Glutamatergic neuron (in vitro differentiated cells): ENCODE measurements at places on chromosomes 3 and 15.

GRCh38 chr15:63046917-63047760, 4.6 kb downstream of the TPM1 start:
- DNase-seq, result no peak

- no peak for DNase-seq
These were observed 218 bp upstream of the TRPC1 start for GRCh38 chr3:142723665-142723967.

GRCh38 chr3:63061449-63061848, 186.2 kb upstream of the CADPS start:
- DNase-seq, result no peak

DNA sequence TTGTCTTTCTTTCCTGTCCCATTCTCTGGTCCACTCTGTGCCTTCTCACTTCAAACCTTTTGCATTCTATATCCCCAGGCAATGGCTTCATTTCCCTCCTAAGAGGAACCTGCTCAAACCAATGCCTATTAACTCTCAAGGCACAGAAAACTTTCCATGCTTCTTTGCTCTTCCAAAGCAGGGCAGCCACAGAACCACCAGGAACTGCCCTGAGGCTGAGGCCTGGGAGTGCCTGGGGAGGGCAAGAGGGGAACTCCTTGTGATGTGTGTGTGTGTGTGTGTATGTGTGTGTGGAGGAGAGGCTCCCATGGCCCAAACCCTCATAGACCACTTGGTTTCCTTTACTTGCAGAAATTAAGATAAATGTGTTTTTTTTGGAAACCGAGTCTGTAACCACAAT, 14.1 kb upstream of the PGPEP1L start:
- DNase-seq, result no peak

DNA sequence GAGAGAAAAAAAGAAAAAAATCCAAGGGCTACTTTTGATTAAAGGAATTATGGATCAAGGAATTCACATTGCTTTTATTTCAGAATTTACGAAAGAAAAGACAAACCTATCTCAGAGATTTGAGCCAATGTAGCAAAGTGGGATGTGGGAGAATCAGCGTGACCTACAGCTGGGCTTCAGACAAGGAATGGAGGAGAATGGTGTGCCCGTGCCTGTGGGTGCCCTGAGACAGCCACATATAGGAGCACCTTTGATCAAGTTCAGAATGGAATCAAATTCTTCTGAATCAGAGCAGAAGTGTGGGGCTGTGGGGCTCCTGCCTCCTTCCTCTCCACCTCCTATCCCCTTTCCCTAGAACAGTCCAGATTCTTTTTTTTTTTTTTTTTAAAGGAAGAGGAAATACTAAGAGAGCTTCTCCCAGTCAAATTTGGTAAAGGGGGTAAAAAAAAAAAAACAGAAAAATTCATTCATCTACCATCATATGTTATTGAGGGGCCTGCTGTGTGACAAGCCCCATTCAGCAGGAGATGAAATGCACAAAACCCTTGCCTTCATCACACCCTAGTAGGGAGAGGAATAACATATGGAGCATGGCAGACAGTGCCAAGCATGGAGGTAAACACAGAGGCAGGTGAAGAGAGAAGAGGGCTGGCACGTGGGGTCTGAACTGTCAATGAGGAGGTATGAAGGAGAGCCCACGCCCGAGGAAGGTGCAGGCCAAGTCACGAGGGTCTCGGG, 25.0 kb upstream of the MUSTN1 start:
- DNase-seq, result no peak
